Heart left ventricle (tissue), 16 donors: ENCODE measurements at places on chromosomes 4 and X. TPM values are rescaled to one million over a fixed set of nuclear protein-coding genes. Genes with fewer than 3 reads are reported as not detected.
A peak's percentile ranks its signal among the peaks of the same experiment; 100 is the strongest.

The CAPN6 gene
- total RNA-seq = 0.21 TPM

The JCHAIN gene
- 40.0 TPM for total RNA-seq

The ADAM29 gene
- total RNA-seq = not detected

The PASD1 gene
- total RNA-seq = not detected

GRCh38 chrX:137067147-137067546 lies 33.4 kb upstream of the GPR101 start:
- no peak overlapping the region for H3K4me3 ChIP-seq
- DNase-seq = no peak
- H3K27me3 ChIP-seq = no peaks in the 10 kb centered on the region
- H3K27ac ChIP-seq = no peak overlapping the region

DNA sequence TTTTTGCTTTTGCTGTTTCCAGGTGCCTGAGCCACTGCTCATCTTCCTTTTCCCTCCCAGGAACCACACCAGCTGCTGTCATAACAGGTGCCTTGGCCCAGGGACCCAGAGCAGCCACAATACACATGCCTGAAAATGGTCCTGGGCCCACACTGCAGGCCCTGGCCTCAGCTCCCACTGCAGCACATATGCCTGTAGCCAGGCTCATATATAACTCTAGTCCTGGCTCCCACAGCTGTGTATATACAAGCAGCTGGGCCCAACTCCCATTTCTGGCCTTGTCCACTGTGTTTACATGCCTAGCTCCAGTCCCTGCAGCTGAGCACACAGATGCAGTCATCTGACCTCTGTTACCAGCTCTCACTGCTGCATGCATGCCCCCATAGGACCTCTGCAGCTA lies 930.5 kb downstream of the ADGRL3 start:
- no peak for DNase-seq
- no peak overlapping the region for H3K4me3 ChIP-seq
- H3K4me1 ChIP-seq = no peaks in the 10 kb centered on the region

GRCh38 chrX:105565856-105566255 lies 256.5 kb upstream of the NRK start:
- no peaks in the 10 kb centered on the region for H3K4me1 ChIP-seq
- no peak overlapping the region for H3K27ac ChIP-seq
- H3K27me3 ChIP-seq = no peaks in the 10 kb centered on the region
- no peak for DNase-seq
- H3K4me3 ChIP-seq = no peak overlapping the region
- no peaks in the 10 kb centered on the region for H3K36me3 ChIP-seq

- no peak for DNase-seq
- H3K4me1 ChIP-seq = peaks cover 1% of the 10 kb centered on the region
- H3K27me3 ChIP-seq = no peaks in the 10 kb centered on the region
- H3K27ac ChIP-seq = peak overlapping the region; percentile 68
Observed at GRCh38 chr4:139808808-139809756, 143.5 kb downstream of the MGST2 start.

- H3K36me3 ChIP-seq = no peaks in the 10 kb centered on the region
- H3K4me1 ChIP-seq = peaks cover 35% of the 10 kb centered on the region
- no peak for DNase-seq
- no peak overlapping the region for H3K27ac ChIP-seq
Observed at GRCh38 chr4:41939016-41939626, 3.9 kb downstream of the TMEM33 start.

GRCh38 chr4:16464651-16465050 lies 238.4 kb upstream of the TAPT1 start:
- no peak overlapping the region for H3K4me3 ChIP-seq
- no peaks in the 10 kb centered on the region for H3K27me3 ChIP-seq
- H3K27ac ChIP-seq = no peak overlapping the region

- DNase-seq = no peak
- H3K27me3 ChIP-seq = no peaks in the 10 kb centered on the region
- H3K4me3 ChIP-seq = no peak overlapping the region
- no peak overlapping the region for H3K27ac ChIP-seq
- no peaks in the 10 kb centered on the region for H3K36me3 ChIP-seq
Observed at GRCh38 chr4:147984065-147984777, 252.3 kb downstream of the ARHGAP10 start.

GRCh38 chr4:126395664-126396063 lies 1080.9 kb downstream of the FAT4 start:
- no peaks in the 10 kb centered on the region for H3K4me1 ChIP-seq
- no peak for DNase-seq
- no peaks in the 10 kb centered on the region for H3K27me3 ChIP-seq
- no peak overlapping the region for H3K4me3 ChIP-seq
- no peaks in the 10 kb centered on the region for H3K36me3 ChIP-seq
